Stimulated activated CD4-positive, alpha-beta T cell treated with anti-CD3 and anti-CD28 coated beads, Interleukin-1b, Interleukin-23, amount 100 ng/mL, for 4 hours (primary cell): ENCODE measurements at places on chromosomes 12 and 14.

- no peak for DNase-seq
These were observed 52.4 kb upstream of the CAPRIN2 start for GRCh38 chr12:30806989-30807694.

GRCh38 chr12:30757316-30757715 lies 2.6 kb upstream of the CAPRIN2 start:
- DNase-seq: no peak

GRCh38 chr12:108709697-108710096 lies 21.6 kb downstream of the CORO1C start:
- no peak for DNase-seq

- peak; percentile 74 for DNase-seq
These were observed 29.0 kb downstream of the CHGA start for GRCh38 chr14:92951912-92952471.

- DNase-seq: no peak
These were observed 1.6 kb upstream of the SLC7A8 start for GRCh38 chr14:23185063-23185462.

DNA sequence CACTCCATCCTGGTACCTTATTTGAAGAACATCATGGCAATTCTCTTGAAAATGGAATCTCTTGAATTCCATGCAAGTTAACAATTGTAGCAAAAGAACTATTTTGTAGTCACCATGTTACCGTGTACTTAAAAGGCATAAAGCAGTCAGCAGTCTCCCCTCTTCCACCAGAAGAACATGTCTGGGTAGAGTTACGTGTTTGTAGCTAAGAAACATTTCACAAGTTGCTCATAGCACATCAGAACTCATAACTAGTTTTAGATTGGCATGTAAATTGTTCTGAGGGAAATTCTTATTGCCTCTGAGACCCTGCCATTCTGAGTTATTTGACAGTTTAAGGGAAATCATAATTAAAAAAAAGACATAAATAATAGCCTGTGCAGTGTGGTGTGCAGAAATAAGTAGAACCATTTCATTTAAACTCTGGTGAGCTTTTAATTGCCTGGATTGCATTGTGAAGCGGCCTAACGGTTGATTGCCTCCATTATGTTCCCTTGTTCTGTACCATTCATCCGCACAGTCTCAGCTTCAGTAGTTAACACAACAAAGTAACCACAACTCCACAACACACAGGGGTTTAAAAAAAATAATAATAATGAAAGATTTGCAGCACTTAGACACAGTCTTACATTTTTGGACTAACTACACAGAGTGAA lies 2.6 kb downstream of the LMO3 start:
- no peak for DNase-seq

DNA sequence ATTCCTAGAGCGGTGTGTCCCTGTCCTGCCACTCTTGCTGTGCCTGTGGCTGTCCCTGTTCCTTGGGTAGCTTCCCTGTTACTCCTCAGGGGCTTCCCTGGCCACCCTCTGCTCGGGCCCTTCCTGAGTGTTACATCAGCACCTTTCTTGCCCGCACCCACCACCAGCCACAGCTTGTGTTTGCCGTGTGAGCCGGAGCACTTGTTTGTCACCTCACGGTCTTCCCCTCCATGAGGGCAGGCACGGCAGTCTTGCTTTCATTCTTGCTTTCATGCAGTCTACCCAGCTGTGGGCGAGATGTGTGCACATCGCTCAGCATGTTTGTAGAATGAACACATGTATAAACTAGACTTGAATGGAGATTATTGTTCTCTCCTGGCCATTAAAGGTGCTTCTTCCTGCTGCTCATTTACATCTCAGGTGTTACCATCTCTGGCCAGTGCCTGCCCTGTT lies 42.0 kb downstream of the TRAF3 start:
- peak; percentile 21 for DNase-seq

DNA sequence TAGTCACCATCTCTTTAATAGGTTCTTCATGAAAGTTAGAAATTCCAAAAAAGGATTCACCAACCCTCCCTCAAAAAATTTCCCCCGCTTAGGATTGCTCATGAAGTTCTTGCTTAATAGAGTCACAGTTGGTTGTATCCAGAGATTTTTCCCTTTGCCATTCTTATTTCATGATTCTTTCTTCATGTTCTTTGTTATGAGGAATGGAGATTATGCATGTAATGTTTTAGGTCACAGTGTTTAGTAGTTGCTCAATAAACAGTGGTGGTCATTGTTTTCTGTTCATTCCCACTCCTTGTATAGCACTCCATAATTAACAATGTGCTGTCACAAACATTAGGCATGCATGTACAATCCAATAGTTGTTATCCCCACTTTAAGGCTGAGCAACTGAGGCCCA lies 51.2 kb upstream of the RTRAF start:
- DNase-seq: no peak

- DNase-seq: no peak
These were observed 58.2 kb upstream of the FLRT2 start for GRCh38 chr14:85471744-85472143.

DNA sequence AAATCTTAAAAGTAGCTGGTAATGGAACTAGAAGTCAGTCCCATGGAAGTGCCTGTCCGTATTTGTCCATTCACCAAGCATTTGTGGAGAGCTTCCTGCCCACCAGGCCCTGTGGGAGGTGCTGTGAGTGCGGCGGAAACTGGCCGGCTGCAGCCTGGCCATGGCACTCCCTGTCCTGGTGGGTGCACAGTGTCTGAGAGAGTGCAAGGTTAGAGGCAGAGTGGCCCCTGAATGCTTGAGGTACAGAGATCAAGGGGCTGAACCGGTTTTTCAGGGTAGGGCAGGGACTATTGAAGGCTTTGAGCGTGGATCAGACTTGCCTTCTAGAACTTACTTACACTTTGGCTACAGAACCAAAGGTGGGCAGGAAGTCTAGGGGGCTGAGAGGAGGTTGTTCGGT lies 92.9 kb downstream of the ESR2 start:
- no peak for DNase-seq

- no peak for DNase-seq
These were observed 1261.6 kb upstream of the TMEM132C start for GRCh38 chr12:127005406-127005805.

- DNase-seq: no peak
These were observed 162.4 kb upstream of the DAAM1 start for GRCh38 chr14:59026081-59026480.

DNA sequence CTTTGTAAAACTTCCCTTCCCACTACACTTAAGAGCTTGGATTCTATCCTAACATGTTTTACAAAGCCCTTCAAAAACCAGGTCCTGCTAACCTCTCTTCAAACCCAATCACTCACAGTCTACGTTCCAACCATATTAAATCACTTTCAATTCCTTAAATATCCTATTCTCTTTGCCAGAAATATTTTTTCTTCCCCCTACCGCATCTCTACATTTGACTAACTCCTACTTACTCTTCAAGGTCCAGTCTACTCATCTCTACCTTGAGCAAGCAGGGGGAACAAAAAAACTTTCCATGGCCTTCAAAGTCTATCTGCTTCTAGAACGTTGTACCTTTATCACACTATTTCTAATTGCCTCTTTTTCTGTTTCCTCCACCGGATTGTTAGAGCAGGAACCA lies 6.1 kb downstream of the ERGIC2 start:
- no peak for DNase-seq

DNA sequence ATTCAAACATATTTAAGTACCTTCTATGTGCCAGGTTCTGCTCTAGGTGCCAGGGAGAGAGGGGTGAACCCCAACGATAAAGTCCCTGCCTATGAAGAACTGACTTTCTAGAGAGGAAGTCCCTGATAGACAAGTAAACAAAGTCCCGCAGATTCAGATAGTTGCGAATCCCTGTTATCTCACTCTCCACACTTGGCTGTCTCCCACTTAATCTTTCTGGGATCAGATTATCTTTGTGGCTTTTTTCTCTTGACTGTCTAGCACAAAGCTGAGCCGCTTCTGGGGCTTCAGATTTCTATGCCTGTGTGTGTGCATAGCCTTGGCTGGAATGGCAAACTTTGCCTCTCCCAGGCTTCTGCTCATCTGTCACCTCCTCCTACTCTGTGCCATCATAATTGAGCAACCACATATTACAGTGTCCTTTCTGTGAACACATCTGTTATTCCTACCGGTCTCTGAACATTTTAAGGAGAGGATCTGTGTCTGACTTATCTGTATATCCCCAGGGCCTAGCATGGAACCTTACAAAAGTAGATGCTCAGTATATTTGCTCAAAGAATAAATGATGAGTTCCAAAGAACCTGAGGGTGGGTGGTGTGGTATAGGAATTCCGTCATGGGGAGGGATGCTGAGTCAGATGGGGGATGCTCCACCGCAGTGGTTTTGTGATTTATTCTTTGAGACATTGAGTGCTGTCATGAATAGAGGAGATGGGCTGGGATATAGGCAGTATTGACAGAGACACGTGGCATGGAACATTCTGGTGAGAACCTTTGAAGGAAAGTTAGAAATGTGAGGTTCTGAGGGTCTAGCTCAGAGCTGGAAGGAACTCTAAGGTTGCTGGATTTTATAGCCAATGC lies 28.5 kb downstream of the RGS6 start:
- DNase-seq: no peak

GRCh38 chr12:66240096-66240820 lies 51.2 kb downstream of the IRAK3 start:
- DNase-seq: no peak

- peak; percentile 15 for DNase-seq
These were observed 787 bp downstream of the HECTD4 start for GRCh38 chr12:112381406-112381882.

- DNase-seq: no peak
These were observed 40.6 kb downstream of the BRMS1L start for GRCh38 chr14:35866595-35867279.

DNA sequence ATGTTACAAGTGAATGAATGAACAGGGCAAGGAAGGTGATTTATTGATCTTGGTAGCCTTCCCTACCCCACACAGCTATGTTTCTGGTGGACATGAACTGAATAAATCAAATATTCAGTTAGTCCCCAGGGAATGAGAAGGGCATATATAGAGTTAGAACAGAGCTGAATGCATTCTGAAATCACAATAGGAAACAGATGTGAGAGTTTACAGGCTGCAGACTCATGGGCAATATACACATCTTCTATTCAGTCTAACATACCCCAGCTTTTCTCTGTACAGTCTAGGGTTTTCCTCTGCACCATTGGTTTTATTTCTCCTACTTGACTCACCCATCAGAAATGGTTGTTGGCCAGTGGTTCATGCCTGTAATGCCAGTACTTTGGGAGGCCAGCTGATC lies 7.3 kb upstream of the STX2 start:
- DNase-seq: no peak

DNA sequence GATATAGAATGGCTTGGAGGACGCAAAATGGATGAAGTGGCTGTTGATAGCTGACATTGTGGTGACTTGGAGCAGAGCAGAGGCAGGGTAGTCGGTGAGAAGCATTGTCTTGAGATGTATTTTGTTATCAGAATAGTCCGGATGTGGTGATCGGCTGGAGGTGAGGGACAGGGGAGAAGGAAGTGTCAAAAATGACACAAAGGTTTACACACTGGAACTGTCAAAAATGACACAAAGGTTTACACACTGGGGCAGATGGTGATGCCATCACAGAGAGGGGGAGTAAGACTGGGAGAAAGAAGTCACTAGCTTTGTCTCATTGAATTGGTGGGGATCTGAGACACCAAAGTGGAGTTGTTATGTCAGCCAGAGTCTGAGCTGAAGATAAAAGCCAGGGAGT lies 30.1 kb downstream of the CDKL1 start:
- DNase-seq: no peak

DNA sequence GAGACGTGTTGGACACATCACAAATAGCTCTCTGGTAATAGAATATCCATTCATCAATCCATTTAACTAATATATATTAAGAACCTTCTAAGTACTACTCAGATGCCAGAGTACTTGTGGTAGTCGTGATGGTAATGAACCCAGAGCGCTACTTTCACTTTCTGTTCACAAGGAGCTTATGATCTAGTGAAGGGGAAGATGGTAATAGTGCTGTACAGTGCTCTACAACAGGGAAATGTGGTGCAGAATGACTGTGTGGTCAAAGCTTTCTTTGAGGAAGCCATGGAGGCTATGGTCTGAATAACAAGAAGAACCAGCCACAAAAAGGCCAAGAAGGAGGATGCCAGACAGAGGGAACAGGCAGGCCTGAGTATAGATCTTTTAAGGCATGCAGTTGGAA lies 212.0 kb downstream of the PTPRO start:
- DNase-seq: peak; percentile 13

GRCh38 chr12:19688532-19688931 lies 249.2 kb downstream of the AEBP2 start:
- DNase-seq: no peak

DNA sequence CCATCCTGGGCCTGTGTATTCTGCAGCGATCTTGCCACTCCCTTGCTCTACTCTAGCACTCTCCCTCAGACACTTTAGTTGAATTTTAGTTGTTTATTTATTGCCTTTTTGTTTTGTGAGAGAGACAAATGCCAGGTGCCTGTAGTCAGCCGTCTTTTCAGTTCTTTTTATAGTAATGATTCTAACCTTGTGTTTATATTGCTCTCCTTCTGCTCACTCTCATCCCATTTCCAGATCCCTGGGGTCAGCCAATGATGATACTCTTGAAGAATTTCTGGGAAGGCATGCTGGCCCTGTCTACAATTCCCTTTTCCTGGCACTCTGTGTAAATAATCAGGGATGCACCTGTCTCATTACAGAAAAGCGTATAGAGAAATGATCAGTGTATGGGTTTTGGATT lies 334.1 kb upstream of the MIS18BP1 start:
- no peak for DNase-seq

GRCh38 chr12:62522984-62523383 lies 56.4 kb downstream of the MON2 start:
- DNase-seq: no peak

DNA sequence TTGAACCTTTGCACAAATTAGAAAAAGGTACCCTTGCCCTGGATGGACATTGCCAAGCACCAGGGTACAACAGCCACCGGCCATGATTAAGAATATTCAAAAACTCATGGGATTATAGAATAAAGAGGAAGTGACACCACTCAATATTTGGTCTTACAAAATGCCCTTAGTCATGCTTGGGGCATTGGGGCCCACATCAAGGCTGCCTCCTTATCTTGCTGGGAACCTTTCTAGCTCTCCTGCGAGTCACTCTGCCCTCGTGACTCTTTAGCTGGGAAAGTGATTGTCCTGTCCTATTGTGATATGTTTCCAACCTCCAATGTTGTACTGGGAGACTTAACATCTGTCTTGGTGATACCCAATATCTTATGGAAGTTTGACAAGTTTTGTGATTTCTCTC lies 57.8 kb downstream of the GTF2A1 start:
- DNase-seq: no peak

DNA sequence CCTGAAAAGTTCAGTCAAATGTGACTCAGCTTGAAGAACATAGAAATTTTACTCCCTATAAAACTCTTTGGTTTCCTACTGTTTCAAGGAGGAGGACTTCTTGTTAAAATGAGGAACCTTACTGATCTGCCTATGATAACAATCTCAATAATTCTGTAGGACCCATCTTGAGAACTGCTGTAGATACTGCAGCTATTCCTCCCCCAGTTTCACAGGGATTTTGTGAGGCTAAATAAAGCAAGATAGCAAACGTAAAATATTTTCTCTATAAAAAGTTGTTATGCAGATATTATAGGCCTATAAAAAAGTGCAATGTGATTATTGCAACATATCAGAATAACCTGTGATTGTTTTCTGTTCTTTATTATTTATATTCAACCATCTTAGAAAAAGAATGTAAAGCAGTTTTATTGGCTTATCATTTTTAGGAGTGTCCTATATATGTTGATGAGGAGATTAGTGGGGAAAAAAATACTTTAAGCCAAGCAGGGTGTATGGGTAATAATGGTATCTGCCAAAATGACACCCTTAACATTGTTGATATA lies 12.1 kb downstream of the CLEC14A start:
- DNase-seq: no peak

GRCh38 chr12:33423706-33424105 lies 15.9 kb downstream of the SYT10 start:
- DNase-seq: no peak
